ENCODE measurements at places on chromosomes 12 and 14.

DNA sequence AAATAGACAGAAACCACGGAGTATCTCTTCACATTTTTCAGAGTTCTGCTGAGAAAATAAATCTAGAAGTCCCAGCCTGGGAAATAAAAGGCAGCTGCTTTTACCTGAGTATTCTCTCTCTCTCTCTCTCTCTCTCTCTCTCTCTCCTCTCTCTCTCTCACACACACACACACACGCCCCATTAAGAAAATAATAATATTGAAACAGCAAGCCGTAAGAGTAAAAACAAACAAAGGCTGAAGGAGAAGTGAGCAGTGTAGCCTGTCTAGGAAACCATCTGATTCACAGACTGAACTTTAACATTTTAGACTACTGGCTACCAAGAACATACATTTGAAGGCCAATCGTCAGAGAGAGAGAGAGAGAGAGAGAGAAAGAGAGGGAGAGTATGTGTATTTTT lies 8.4 kb downstream of the PTHLH start:
- DNase-seq: no peak

DNA sequence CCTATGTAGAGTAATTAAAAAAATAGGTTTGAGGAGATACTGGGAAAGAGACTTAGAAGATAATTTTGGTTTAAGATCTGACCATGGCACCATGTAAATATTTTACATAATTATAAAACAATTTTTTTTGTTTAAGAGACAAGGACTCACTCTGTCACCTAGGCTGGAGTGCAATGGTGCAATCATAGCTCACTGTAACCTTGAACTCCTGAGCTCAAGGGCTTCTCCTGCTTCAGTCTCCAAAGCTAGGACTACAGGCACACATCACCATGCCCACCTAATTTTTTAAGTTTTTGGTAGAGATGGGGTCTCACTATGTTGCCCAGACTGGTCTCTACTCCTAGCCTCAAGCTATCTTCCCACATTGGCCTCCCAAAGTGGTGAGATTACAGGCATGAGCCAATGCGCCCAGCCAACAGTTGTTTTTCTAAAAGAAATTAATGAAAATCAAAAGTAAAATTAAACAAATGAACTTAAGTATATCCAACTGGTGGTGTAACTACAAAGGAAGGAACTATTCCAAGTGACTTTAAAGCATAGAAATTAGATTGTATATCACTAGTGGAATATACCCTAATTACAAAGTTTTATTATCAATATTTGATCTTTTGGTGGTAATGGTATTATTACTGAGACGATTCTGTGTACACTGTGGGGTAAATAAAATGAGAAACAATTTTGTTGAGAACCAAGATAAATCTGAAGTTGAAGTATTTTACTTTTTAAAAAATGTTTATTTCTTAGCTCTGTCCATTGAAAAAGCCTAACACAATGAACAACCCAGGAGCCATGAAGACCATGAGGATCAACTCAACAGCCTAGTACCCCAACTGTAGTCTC lies 29.1 kb downstream of the COCH start:
- no peak for DNase-seq

DNA sequence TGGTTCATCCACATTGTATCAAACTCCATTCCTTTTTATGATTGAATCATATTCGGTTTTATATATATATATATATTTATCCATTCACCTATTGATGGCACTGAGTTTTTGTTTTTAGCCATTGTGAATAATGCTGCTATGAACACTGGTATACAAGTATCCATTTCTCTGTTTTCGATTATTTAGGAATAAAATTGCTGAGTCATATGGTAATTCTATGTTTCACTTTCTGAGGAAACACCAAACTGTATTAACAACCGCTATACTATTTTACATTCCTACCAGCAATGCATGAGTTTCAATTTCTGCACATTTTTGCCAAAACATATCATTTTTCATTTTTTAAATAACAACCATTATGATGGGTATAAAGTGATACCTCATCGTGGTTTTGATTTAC lies 104.7 kb downstream of the C12orf42 start:
- no peak for DNase-seq

GRCh38 chr12:132695431-132695830 lies 8.0 kb downstream of the PXMP2 start:
- DNase-seq: no peak

DNA sequence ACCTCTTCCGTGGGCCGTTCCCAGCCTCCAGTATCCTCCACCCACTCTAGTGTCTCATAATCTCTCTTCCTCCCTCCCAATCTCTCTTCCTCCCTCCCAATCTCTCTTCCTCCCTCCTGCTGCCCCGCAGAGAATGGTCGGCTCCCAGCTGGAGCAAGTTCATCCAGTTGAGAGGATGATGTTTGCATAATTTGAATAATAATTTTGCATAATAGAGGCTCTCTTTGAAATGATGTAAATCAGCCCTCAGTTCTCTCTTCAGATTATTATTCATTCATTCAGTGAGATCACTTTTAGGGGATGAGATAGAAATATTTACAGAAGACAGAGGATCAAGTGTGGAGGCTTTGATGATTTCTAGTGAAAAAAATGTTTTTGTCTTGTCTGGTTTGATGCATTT lies 125.0 kb downstream of the PTPN11 start:
- DNase-seq: no peak

DNA sequence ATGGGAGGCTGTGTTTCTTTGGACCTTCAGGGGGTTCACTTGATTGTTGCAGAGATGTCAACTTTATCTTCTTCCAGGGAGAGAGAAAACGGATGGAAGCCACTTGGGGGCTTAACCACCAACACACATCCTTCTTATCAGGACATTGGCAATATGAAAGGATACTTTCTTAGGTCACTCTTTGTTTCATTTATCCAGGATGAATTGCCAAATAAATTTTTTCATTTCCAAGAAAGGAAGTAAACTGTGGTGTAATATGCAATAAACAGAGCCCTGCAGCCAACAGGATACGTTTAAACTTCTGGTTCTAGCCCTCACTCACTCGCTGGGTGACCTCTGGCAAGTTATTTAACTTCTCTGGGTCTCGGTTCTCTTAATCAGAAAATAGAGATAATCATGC lies 77.8 kb downstream of the CCDC60 start:
- no peak for DNase-seq

GRCh38 chr12:114030451-114030850 lies 64.3 kb upstream of the RBM19 start:
- DNase-seq: peak; percentile 87

DNA sequence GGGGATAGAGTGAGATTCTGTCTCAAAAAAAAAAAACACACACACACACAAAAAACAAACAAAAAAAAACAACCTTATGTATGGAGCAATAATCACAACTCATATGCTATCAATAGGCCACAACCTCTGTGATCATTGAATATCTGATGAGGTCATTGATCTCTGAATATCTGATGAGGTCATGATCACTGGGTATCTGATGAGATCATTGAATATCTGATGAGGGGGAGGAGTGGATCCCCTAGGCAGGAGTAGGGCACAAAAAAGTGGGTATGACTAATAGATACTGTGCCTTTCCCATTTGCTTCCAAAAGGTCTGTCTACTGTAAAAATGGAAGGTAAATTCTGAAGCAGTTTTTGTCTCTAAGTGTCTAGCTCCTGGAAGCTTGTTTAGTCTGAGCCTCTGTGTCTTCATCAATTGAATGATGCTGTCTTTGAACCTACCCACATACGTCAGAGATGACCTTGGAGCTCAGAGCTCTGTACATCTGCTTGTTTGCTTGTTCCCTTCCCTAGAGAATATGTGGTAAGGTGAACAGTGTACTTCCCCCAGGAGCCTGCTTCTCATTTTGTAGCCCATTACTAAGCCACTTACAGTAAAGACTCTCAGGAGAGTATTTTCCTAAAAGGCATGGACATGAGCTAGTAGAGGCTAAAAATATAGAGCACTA lies 13.6 kb downstream of the PAH start:
- no peak for DNase-seq

DNA sequence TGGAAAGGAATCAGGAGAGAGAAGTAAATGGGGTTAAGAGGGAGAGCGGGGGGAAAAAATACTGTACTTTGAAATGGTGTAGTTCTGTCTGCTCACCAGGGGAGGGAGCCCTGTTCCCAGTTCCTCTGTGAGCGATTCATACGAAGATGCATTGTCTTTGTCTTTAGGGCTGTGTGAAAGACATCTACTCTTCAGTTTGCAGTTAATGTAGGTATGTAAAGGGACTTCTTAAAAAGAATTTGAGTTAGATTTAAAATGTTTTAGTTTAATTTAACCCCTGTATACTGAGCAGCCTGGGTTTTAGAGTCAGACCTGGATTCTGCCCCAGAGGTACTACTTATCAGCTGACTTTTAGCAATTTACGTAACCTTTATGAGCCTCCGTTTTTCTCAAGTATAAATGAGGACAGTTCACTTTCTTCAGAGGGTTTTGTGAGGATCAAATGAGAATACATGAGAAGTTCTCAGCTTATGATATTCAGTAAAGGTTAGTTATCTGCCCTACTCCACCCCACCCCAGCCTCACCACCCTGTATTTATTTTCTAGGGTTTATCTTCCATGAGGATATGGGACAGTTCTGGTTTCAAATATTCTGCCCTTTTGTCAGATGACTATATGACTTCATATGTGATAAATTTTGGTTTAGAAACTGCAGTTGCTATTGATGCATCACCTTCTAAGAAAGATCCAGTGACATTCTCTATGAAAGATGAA lies 82.5 kb upstream of the EVL start:
- DNase-seq: peak; percentile 49

DNA sequence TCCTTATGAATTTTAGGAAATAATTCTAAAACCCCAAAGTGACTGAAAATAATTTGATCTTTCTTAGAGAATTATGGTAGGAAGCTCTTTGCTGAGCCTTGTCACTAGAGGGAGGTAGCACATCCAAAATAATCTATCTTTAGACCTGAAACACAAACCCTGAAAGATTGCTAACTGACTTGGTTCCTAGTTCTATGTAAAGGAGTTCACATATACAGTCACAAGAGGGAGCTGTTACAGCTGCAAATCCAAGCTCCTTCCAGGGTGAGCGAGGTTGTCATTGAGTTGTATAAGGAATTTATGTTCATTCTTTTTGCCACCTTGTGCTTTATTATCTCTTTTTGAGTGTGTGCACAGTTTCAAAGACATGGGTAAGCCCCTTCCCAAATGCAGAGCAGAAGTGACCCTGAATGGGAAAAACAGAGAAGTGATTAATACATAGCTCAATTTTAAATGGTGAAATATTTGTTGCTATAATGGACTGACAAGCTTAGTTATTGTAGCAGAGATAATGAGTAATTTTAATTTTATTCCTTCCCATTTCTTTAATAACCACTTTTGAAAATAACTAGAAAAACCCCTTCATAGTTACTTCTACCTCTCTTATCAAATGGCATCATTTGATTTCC lies 387.9 kb downstream of the DAD1 start:
- no peak for DNase-seq

- no peak for DNase-seq
Measured at GRCh38 chr14:49769171-49769570, 1.2 kb downstream of the KLHDC2 start.

DNA sequence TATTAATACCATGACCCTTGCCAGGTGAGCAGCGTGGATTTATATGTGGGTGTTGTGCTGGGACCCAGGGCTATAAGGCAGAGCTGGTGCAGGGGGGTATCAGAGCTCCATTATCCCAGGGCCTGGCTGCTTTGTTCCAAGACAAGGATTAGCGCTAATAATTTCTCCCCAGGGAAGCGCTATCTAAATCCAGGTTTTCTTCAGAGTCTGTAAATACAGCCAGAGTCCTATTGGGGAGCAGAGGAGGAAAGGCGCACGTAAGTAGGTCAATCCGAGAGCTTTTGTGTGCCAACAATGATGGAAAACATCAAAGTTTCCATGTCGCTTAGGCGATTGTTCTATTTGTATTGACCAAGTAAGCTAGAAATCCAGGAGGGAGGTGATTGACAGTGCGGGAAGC lies 1009.7 kb downstream of the VRK1 start:
- no peak for DNase-seq

DNA sequence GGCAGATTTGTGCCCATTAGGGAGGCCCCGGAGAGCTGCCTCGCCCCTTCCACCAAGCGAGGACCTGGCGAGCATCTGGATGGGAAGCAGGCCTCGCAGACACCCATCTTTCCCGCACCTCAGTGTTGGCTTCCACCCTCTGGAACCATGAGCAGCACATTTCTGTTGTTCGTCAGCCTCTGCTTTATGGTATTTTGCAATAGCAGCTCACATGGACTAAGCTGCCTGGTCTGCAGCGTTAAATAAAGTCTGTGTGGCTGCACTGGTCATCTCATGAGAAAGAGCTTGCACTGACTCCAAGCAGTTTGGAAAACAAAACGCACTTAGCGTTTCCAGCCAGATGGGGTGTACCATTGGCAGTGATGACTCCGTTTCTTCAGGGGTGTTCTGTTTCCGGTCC lies 75.8 kb downstream of the GLT1D1 start:
- DNase-seq: no peak

DNA sequence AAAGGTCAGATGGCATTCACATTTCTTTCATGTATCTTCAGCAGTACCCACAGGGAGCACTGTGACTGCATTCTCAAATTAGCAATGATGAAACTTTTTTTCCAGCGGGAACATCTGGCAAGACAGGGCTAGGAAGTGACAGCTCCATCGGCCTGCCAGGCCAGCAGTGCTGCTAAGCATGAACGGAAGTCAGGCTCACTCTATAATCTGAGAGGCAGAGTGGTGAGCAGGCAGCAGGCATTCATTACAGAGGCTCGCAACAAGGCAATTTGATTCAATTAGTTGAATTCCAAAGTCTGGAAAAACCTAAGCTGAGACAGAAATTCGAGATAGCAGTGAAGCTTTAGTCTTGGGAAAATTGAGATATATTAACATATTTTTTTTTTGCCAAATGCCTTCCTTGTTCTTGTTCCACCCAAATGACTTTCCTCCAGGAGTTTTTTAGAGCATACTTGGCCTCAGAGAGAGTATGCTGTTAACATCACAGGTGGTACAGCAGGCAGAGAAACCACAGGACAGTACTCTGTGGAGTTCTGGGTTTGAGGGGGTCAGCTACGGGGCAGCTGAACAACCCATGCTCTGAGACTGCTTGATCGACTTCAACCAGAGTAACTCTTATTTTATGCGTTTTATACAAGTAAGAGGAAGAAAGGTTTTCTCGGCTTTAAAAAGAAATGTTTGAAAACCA lies 414.9 kb downstream of the APAF1 start:
- DNase-seq: no peak

DNA sequence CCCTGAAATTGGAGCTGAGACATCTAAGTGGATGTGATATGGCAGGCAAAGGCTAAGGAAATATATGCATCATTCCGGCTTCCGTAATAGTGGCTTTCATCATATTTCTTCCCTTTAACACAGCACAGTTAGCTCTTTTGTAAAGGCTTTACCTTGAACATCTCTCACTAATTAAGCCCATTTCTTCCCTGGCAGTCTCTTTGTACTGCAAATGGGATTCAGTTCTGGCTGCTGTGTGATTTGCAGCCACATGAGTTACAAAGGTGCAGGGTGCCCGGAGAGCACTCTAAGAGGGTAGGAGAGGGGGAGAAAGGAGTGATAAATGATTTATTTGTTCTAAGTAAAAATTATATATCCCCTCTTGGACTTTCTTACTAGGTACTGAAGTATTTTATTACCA lies 232.1 kb upstream of the CCDC196 start:
- DNase-seq: no peak

- peak; percentile 73 for DNase-seq
Measured at GRCh38 chr14:59870277-59871165, at the start of gene RTN1. RTN1 (minus strand) TSS chr14:59870776; CDS start chr14:59870630, 146 bp downstream.

- no peak for DNase-seq
Measured at GRCh38 chr14:68449561-68450181, 343.2 kb downstream of the ZFP36L1 start.
